ENCODE measurements at places on chromosomes 16 and 17.

GRCh38 chr17:75471207-75471606, 14.8 kb downstream of the TMEM94 start:
- DNase-seq = no peak

- peak; percentile 76 for DNase-seq
These were observed 44.9 kb downstream of the OTOA start for GRCh38 chr16:21708533-21709115.

- DNase-seq = no peak
These were observed 11.9 kb downstream of the CEP131 start for GRCh38 chr17:81210868-81211267.

GRCh38 chr17:67466251-67466796, 89.2 kb downstream of the PITPNC1 start:
- no peak for DNase-seq

GRCh38 chr16:9091867-9092281, 430 bp downstream of the HAPSTR1 start:
- peak; percentile 76 for DNase-seq

DNA sequence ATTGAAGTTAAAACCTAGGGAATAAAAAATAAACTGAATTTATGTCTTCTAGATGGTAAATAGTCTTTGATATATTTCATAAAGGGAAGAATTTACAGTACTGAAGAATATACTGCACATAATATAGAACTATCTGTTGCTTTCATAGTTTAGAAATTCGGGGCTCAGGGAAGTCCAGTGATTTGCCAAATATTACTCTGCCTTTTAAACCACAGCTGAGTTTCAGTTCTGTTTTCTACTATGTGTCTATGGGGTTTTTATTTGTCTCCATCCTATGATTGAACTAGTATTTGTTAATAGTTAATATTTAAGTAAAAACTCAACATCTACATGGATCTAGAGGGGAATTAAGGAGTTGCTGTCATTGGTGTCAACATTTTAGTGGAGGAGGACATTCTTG, 715.0 kb upstream of the CDH8 start:
- DNase-seq = no peak

DNA sequence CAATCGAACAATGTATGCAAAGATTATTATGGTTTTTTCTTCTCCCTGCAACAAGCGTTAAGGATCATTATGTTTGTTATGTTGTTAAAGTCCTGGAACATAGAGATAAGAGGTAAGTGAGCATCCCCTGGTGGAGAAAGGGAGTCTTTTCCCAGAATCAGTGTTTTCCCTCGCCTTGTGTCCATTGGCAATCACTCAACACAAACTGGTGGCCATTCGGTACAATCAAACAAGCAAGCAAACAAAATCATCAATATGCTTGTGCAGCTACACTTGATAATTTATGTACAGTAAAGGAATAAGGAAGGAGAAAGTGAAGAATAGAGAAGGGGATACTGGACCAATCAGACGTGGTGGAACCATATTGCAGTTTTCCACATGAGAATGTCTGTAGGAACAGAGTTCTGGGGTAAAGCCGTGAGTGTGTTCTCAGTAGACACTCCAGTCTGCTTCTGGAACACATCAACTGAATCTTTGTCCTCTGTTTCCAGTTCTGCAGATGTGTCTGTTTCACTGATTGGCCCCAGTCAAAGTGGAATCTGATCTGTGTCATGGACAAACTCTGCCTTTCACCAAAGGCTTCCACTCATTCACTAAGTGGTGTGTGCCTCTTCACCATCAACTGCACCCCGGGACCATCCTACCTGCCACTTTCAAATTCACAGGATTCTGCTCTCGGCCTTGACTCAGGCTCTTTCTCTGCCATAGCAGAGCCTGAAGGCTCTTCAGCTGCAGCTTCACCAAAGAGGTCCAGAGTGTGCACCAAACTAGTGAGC, 169.5 kb downstream of the AHSP start:
- no peak for DNase-seq

GRCh38 chr17:4566785-4567184, 6.4 kb upstream of the GGT6 start:
- DNase-seq = no peak

GRCh38 chr16:65323655-65324237, 201.9 kb upstream of the CDH11 start:
- DNase-seq = no peak

- no peak for DNase-seq
These were observed 618.7 kb downstream of the KCNJ18 start for GRCh38 chr17:22310717-22311686.

DNA sequence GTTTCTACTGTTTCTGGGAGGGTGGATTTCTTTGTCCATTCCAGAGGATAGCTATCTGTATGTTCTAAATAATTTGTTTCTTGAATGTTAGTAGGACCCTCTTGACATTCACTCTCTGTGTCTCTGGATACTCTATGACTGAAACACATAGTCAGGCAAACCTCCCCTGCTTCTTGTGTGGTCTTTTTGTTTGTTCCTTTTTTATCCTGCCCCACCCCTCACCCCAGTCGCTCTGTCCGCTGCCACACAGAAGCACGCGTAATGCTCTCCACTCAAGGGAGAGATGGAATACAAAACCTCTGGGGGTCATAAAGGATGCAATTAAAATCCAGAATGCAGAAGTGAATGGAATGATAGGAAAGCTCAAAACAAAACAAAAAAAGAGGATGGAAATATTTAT, 253.1 kb downstream of the RBFOX1 start:
- DNase-seq = no peak

GRCh38 chr17:61206922-61207321, 192.7 kb upstream of the TBX2 start:
- DNase-seq = no peak

- no peak for DNase-seq
These were observed 56.4 kb upstream of the NLRP1 start for GRCh38 chr17:5640726-5641125.

- DNase-seq = peak; percentile 80
These were observed at the start of gene KCNH4 for GRCh38 chr17:42180922-42181850. Gene KCNH4, minus strand, starts transcription at chr17:42181142. Its CDS starts 197 bp downstream, at chr17:42180945.

DNA sequence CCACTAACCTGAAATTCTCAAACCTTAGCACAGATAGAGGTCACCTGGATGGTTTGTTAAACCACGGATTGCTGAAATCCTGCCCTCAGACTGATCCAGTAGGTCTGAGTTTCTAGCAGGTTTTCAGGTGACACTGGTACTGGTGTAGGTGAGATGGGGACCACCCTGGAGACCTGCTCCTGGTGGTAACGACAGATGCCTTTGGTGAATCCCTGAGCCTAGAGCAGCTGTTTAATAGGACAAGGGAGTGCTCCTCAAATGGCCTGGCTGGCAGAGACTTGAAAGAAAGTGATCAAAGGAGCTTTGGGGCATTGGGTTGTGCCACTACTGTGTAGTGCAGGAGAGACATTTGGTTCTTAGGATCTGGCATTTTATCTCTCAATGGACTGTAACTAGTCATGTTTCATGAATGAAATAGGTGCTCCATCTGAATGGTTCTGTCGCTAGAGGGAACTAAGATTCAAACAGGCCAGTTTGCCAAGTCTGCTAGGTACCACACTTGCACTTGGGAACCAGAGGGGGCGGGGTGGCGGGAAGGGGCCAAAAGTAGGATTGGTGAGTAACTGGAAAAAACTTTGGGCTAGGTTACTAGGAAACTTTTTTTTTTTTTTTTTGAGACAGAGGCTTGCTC, 2.9 kb upstream of the IFI35 start:
- no peak for DNase-seq

DNA sequence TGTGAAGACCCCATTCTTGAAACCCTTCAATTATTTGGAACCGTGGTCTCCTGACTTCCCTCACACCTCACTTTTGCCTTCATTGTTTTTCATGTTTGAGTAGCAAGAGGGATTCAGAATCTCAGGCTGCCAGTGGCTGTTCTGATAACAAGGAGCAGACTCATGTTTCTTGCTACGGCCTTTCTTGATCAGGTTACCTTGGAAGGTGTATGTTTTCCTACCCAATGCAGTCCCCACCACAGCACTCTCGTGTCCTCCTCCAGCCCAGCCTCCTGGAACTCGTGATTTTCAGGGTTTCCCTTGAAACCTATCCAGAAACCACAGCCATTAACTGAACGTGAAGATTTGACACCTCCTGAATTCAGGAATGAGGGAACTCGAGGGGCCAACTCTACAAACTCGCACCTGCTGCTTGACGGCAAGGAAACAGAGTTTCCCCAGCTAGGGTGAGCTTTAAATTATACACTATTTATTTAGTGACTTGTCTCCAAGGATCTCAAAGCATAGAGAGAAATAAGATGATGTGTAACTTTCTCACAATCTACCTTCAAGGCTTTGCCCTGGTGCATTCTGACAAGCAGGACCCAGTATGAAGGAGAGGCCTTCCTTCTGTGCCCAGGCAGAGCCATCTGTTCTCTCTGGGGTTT, 1.6 kb downstream of the ZFHX3 start:
- DNase-seq = no peak

GRCh38 chr16:56637814-56638750, at the start of gene MT1A:
Gene MT1A, plus strand, starts transcription at chr16:56638666. Its CDS starts 73 bp downstream, at chr16:56638739.
- DNase-seq = peak; percentile 91

DNA sequence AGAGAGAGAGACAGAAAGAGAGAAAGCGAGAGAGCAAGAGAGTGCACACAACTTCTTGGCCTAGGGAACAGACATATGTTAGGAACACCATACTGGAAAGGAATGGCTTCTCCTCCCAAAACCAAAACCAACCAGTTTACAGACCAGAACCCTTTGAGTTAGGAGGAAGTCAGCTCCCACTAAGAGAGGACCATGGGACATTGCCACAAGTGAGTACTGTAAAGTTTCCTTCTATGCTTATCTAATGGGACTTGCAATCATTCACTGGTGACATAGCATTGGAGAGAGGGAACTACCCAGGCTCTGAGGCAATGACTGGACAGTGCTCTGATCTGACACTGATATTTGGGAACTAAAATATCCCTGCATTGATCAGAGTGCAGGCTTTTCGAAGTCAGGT, 32.4 kb downstream of the TBC1D3B start:
- no peak for DNase-seq

DNA sequence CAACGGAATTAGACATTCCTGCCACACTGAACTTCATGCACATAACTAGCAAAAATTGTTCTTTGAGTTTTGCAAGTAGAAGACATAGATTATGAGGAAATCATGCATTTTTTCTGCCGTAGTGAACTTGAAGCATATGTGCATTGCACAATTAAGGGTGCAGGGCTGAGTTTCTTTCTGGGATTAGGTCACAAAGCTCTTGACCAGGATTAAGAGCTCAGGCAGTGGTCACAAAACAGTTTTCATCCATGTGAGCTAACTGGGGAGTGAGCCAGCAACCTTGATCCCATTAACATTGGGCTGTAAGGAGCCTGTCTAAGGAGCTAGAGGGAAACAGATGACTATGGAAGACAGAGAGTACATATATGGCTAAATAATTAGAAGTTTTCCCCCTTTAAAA, 143.7 kb downstream of the PMP22 start:
- no peak for DNase-seq

GRCh38 chr16:19868421-19868820, 16.2 kb downstream of the GPRC5B start:
- no peak for DNase-seq

DNA sequence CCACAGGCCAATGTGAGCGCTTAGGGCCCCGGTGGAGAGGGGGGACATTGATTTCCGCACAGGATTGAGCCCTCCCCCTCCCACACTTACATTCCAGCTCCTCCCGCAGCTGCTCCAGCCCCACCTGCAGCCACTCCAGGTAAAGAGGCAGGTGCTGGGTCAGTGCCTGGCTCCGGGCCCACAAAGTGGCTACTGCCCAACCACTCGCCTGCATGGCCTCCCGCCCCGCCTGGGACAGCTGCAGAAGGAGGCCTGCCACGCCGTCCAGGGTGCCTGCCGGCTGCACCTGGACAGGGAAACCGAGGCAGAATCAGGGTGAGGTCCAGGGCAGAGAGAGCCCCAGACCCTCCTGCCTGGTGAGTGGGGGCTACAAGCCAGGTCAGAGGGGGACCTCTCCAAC, 46.3 kb downstream of the RMI2 start:
- DNase-seq = no peak

DNA sequence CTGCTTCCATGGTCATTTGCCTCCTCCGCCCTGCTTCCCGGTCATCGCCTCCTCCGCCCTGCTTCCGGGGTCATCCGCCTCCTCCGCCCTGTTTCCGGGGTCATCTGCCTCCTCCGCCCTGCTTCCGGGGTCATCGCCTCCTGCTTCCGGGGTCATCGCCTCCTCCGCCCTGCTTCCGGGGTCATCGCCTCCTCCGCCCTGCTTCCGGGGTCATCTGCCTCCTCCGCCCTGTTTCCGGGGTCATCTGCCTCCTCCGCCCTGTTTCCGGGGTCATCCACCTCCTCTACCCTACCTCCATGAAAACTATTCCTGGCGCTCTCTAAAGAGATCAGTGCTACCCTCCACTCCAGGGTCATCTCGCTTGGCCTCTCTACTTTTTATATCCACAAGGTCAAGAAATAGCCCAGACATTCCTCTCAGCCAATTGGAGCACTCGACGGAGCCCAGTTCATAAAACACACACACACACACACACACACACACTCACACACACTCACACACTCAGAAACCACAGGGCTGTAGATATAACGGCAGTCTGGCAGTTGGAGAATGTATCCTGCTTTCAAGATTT, 44.8 kb downstream of the TRARG1 start:
- no peak for DNase-seq

GRCh38 chr16:2811703-2812471, 5.2 kb upstream of the PRSS21 start:
- peak; percentile 53 for DNase-seq

- DNase-seq = no peak
These were observed 290.0 kb upstream of the SOX9 start for GRCh38 chr17:71830866-71831265.

DNA sequence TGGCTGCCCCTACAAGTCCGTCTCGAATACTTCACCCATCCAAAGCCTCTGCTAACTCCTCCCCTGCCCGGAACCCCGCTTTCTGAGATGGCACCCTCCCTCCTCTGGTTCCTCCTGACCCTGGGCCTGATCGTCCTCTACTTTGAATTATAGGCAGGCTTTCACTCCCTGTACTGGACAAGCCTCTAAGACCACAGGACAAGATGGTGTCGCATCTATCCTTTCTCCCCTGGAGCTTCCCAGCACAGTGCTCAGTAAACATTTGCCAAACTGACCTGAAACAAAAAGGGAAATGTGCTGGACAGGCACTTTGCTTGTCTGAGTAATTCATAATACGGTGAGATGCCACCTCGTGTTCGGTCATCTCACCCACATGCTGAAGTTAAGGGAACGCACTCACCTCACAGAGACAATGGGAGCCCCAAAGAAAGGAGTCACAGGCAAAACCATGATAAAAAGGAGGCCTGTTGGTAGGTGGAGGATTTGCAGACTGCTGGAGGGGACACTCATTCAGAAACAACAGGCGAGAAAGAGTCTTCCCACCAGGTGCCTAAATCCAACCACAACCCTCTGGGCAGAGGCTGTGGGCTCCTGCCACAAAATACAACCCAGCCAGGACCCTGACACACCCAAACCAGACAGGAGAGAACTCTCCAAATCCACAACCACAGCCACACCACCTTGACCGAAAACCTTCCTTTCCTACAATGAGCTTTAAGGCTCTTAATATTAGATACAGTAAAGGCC, 28.2 kb downstream of the SNN start:
- DNase-seq = no peak

Data from suprapubic skin (tissue), 4 donors.